SIG-M5 (cell line): ENCODE measurements at places on chromosomes 7 and 10.

DNA sequence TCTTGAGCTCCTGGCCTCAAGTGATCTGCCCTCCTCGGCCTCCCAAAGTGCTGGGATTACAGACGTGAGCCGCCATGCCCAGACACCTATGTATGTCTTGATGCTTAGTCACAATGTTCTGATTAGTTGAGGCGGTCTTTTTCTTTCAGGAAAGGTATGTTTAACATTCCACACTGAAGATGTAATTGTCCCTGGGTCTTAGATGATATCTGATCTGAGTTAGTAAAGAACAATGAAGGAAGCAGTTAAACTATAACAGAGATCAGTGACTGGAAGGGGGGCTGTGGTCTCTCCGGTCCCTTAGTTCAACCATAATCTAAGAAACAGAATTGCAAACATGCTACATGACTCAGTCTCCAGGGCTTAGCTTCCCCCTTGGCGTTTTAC, 31.5 kb upstream of the SH2D4B start:
- DNase-seq: no peak

DNA sequence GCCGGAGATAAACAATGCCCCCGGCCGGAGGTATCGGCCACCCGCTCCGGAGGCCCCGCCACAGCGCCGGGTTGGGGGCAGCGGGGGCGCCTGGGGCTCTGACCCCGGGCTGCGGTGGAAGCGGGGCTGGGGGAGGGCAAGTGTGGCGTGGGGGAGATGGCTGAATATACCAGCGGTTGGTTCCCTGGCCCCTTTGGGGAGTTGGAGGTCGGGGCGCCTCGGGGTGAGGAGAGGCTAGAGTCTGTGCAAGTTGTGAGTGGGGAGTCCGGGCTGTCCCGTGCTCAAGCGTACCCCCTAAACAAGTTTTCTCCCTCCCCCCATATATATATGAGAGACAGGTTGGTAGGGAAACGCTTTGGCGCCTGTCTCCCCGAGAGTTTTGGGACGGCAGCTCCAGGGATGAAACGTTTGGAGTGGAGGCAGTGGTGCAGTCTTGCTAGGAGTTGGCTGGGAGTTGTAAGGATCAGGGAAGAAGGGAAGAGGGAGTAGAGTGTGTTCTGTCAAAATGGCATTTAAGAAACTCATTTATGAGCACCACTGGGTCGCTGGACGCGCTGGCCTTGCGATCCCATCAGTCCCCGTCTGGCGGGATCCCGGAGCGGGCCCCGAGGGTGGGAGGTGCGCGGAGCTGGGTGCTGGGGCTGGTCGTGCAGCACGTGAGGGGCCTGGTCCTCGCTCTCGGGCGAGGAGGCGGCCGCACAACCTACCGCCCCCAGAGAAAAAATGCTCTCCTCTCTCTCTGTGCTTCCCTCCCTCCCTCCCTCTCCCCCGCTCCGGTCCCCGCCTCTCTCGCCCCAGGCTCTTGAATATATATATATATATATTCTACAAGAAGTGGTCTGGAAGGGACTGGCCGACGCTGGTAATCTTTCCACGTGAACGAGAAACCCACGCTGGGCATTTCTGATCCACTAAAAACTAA, 1.1 kb downstream of the TET1 start:
- no peak for DNase-seq

DNA sequence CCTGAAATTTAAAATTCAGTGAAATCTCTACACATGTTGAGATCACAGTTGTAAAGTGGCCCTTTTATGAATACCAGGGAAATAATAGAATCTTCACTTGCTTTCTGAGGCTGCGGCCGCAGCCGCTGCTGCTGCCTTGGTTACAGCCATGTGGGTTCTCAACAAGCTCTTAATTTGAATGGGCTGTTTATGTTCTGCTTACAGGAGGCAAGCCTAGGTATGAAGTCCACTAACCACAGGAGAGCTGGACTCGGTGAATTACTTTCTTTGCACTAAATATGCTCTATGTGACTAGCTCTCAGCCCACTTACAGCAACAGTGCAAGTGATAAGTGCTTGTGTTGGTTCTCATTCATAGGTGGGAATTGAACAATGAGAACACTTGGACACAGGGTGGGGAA, 410.8 kb downstream of the SFMBT2 start:
- no peak for DNase-seq

GRCh38 chr7:87624628-87625027, 3.6 kb upstream of the RUNDC3B start:
- no peak for DNase-seq

GRCh38 chr10:115856580-115856979, 416.4 kb downstream of the GFRA1 start:
- DNase-seq: no peak

- DNase-seq: no peak
These were observed 634 bp upstream of the HDAC9 start for GRCh38 chr7:18494821-18495408.
